ENCODE measurements at places on chromosomes 12 and 14. TPM values are rescaled to one million over a fixed set of nuclear protein-coding genes. Genes with fewer than 3 reads are reported as not detected.

NEUROD4 gene
- total RNA-seq = not detected

PRKCH gene
- total RNA-seq = 13.4 TPM

TAS2R7 gene
- not detected for total RNA-seq

SLC10A1 gene
- not detected for total RNA-seq

SLC6A12 gene
- total RNA-seq = not detected

OVCH1 gene
- 0.89 TPM for total RNA-seq

PPP2R5C gene
- 95.0 TPM for total RNA-seq

IL23A gene
- total RNA-seq = not detected

HIP1R gene
- total RNA-seq = 14.1 TPM

ATXN7L3B gene
- 24.3 TPM for total RNA-seq

DBX2 gene
- not detected for total RNA-seq

GLS2 gene
- total RNA-seq = 0.54 TPM

CTDSP2 gene
- 123 TPM for total RNA-seq

OR11H6 gene
- total RNA-seq = not detected

SVOP gene
- not detected for total RNA-seq

KRT83 gene
- total RNA-seq = not detected

SERPINA12 gene
- total RNA-seq = not detected

DDN gene
- total RNA-seq = 0.10 TPM

TMBIM4 gene
- total RNA-seq = 34.1 TPM

CATSPERB gene
- total RNA-seq = 2.2 TPM

TAS2R30 gene
- total RNA-seq = 1.2 TPM

MAP1LC3B2 gene
- total RNA-seq = 3.3 TPM

AGAP2 gene
- 1.9 TPM for total RNA-seq

SRSF5 gene
- 193 TPM for total RNA-seq

VRTN gene
- total RNA-seq = not detected

KCNMB4 gene
- total RNA-seq = 3.3 TPM

ZC2HC1C gene
- total RNA-seq = 0.62 TPM

DDX54 gene
- 44.2 TPM for total RNA-seq

ST8SIA1 gene
- total RNA-seq = 0.15 TPM

BICDL1 gene
- total RNA-seq = 0.26 TPM

SPIC gene
- not detected for total RNA-seq

PTCSC3 gene
- total RNA-seq = not detected

SLC4A8 gene
- total RNA-seq = 2.4 TPM

KSR2 gene
- not detected for total RNA-seq

IPO8 gene
- 45.4 TPM for total RNA-seq

FZD10 gene
- total RNA-seq = 0.40 TPM

GZMB gene
- total RNA-seq = not detected

GPR132 gene
- 0.30 TPM for total RNA-seq

GARIN6 gene
- total RNA-seq = not detected

DACT1 gene
- total RNA-seq = 120 TPM

SCAF11 gene
- total RNA-seq = 141 TPM

RASSF9 gene
- 0.44 TPM for total RNA-seq

LRRC43 gene
- 1.6 TPM for total RNA-seq

SPTB gene
- total RNA-seq = 6.6 TPM

TXNRD1 gene
- total RNA-seq = 82.7 TPM

SLCO1A2 gene
- 0.64 TPM for total RNA-seq

BATF gene
- total RNA-seq = not detected

STYK1 gene
- total RNA-seq = 0.31 TPM

RARG gene
- 21.7 TPM for total RNA-seq

ADCY6 gene
- 54.9 TPM for total RNA-seq

PZP gene
- total RNA-seq = not detected

All from chondrocyte (in vitro differentiated cells).